ENCODE measurements at places on chromosomes 4 and X.

- no peak for DNase-seq
These were observed 100.4 kb downstream of the HMX1 start for GRCh38 chr4:8771258-8771590.

- DNase-seq, result no peak
These were observed 46.8 kb downstream of the SULT1B1 start for GRCh38 chr4:69713593-69713992.

DNA sequence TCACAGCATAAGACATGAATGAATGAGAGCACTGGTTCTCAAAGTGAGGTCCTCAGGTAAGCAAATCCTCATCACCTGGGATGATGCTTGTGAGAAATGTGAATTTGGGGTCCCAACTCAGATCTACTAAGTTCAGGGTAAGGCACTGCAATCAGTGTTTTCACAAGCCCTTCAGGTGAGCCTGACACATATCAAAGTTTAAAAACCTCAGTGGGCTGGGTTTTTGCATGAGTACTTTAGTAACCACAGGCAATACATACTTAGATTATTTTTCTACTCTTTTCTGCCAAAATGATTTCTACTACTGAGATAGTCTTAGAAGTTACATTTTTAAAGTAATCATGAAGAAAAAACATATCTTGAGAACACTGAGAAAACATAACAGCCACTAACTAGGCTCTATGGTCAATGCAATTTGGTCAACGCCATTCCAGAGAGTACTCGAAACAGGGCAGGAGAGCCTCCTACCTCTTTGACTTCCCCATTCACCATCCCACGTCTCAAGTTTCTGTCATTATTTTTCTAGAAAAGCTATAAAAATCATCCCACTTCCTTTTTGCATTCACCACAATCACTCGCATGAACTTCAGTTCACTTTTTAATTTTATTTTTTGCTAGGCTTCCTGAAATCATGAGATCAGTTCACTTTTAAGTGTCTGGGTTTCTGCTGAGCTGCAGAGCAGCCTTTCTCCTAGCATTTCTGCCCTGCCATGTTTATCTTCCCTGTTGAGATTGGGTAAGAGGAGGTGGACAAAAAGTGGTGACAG, 73.8 kb downstream of the MFAP3L start:
- no peak for DNase-seq

DNA sequence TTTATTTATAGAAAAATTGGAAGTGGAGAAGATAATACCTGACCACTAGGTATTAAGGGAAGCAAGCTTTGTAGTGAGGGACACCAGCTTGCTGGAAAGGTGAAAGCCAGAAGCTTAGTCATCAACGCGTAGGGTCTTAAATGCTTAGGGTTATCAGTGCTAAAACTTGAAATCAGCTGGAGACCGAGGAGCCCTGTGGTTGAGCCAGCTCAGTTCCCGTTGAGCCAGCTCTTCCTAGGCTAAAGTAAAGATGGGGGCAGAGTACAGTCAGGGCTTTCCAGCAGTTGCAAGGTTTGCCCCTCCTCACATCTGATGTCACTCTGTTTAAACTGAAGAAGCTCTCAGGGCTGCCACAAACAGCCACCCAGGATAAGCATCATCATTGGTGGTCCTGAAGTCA, 240.7 kb downstream of the DCLK2 start:
- DNase-seq, result no peak

GRCh38 chrX:134599184-134599914, 58.9 kb downstream of the PLAC1 start:
- no peak for DNase-seq

- no peak for DNase-seq
These were observed 43.9 kb upstream of the CCDC149 start for GRCh38 chr4:24956763-24957162.

DNA sequence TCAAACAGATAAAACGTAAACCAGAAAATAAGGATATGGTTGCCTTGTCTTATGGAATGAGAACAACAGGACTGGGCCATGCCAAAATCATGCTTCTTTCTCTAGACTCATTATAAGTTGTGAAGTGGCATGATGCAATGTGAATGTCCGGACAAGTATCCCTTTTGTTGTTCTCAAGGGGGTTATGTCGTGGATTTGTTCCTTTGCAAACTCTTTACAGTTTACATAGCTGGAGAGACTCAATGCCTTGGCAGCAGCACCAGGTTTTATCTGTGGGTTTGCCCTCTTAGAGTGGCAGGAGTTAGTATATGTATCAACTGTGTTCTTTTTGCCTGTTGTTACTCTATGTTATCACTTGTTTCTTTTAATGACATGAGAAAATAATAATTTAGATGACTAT, 41.4 kb downstream of the SPRY1 start:
- no peak for DNase-seq

GRCh38 chr4:30801876-30802275, 81.7 kb downstream of the PCDH7 start:
- DNase-seq, result no peak

- DNase-seq, result no peak
These were observed 141.1 kb downstream of the MOSPD2 start for GRCh38 chrX:15014281-15014680.

- DNase-seq, result no peak
These were observed 694.8 kb upstream of the INTU start for GRCh38 chr4:126937846-126938422.

GRCh38 chr4:153438916-153439756, 27.0 kb upstream of the TMEM131L start:
- DNase-seq, result peak; percentile 33

DNA sequence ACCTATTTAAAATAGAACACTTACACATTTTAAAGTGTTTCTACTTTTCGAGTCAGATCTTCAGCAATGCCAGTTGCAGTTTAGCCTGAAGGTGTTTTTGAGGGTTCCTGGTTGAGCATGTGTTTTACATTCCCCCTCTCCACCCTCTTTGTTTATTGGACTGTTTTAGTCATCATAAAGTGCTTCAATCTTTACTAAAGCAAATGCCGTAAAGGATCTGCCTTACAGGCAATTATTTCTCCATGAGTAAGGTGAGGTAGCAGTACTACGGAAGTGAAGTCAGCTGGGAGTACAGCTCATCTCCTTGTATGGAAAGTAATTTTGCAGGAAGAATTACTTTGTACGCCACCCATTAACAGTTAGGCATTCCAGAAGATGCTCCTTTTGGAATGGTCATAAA, 36.9 kb downstream of the PDLIM5 start:
- DNase-seq, result no peak

Measured in memory B cell (primary cell).